ENCODE measurements at places on chromosomes 3 and 15.

DNA sequence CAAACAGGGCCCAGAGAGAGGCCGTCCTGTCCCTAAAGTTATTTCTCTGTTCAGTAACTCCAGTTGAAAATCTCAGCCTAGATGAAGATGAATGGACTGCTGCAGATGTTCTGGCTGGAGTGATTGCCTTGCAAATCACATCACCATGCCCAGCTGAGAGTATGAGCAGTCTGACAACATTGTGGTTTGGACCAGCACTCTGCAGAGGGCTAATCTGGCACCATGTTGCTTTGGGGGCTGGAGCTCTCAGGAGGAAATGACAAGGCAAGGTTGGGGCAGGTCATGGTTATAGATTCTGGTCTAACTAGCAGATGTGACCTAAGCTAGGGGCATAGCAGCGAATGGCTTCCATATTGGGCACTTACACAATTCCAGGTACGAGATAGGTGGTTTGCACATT is 314.2 kb downstream of the CLSTN2 start:
- no peak for DNase-seq

- no peak for DNase-seq
Measured at GRCh38 chr3:67109651-67110204, 111.6 kb downstream of the KBTBD8 start.

DNA sequence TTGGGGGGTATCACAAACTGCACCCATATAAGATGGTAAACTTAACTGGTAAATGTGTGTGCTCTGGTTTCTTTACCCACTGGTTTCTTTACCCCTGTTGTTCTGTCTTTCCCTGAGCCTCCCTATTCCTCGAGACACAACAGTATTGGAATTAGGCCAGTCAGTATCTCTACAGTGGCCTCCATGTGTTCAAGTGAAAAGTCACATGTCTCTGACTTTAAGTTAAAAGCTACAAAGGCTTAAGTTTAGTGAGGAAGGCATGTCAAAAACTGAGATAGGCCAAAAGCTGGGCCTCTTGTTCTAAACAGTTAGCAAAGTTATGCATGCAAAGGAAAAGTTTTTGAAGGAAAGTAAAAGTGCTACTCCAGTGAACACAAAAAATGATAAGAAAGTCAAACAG is 513.3 kb downstream of the ROBO2 start:
- no peak for DNase-seq

DNA sequence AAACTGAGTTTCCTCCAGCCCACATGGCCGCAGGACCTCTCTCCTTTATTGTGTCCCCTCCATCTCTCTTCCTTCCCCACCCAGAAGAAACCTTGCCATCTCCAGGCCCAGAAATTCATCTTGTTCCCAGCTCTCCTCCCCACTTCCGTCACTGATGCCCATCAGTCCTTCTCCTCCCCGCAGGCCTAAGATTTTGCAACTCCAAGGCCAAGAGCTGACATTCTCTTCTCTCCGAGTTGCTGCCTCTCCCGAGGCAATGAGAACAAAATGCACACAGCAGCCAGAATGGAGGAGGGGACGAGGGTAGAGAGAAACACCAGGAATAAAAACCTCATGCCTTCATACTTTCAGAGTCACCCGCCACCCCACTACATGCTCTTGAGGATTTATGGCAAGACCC is 526.5 kb upstream of the PROK2 start:
- DNase-seq: no peak

- peak; percentile 32 for DNase-seq
Measured at GRCh38 chr3:39637807-39638206, 170.3 kb downstream of the MOBP start.

DNA sequence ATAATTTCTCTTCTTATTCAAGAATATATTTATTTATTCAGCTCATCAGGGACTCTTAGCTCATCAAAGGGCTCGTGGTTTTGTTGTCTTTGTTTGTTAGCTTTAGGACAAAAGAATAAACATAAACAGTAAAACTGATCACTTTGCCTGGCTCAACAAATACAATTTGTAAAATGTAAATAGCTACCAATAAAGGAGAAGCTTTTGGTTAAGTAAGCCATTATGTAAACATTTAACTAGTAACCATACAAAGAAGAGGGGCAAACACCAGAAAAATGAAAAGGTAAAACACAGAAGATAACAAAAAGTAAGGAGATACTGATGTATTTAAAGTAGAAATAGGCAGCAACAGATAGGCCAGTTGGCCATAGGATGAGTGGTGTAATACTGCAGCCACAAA is 761.7 kb downstream of the ROBO1 start:
- no peak for DNase-seq

DNA sequence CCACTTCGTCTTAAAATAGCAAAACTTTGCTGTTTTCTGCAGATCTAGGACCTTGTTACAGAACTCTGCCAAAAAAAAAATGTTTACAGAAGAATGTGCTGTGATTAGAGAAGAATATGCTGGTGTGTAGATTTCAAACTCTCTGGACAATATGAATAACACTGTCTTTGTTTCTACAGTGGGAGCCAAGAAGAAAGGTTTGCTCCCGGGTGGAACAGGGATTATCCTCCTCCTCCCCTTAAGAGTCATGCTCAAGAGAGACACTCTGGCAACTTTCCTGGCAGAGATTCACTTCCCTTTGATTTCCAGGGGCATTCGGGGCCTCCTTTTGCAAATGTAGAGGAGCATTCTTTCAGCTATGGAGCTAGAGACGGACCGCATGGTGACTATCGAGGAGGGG is 27.3 kb downstream of the RBM6 start:
- no peak for DNase-seq

DNA sequence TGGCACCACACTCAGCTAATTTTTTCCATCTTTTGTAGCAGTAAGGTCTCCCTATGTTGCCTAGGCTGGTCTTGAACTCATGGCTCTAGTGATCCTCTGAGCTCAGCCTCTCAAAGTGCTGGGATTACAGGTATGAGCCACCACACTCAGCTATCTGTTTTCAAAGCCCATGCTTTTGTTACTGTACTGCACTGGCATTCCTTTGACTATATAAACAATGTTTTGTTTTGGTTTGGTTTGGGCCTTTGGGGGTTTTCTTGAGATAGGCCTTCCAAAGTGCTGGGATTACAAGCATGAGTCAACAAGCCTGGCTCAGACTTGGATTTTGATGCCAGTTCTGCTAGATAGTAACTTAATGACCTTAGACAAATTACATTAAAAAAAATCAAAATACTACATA is 89.7 kb upstream of the GK5 start:
- DNase-seq: no peak

DNA sequence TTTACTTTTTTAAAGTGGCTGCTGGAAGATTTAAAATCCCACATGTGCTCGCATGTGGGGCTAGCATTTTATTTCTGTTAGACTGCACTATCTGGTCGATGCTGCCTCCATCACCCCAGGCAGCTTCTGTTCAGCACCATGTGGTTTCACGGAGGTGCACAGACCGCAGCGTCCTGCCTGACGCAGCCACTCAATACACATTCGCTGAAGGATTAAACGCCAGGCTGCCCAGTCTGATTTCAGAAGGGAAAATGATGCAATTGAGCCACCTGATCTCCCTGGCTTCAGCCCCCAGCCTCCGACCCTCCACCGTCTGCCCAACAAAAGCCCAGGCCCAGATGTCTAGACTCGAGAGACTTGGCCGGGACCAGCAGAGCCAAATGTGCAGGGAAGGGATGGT is 84.5 kb downstream of the MEGF11 start:
- DNase-seq: no peak

DNA sequence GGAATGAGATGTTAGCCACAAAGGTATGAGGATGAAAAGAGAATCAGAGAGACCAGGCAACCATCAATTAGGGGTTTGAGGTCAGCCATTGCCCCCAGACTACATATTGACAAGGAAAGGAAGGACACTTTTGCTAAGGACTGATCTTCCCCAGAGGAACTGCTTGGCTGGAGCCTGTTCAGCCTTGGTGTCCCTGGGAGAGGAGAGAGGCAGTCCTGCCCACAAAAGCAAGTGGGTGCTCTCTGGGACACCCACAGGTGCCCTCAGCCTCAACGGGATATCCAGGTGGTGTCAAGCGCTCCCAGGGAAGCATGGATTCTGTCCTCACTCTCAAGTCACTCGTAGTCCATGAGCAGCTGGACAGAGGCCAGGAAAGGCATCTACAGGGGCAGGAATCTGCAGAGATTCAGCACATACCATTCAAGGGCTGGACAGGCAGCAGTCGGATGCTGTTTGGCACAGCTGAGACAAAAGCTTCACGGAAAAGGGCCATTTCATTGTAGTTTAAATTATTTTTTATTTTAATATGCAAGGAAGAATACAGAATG is 166.2 kb downstream of the UACA start:
- DNase-seq: no peak

GRCh38 chr15:72991026-72991425 is 61.2 kb upstream of the NEO1 start:
- DNase-seq: no peak

- no peak for DNase-seq
Measured at GRCh38 chr3:25503898-25504301, 75.8 kb downstream of the RARB start.

- no peak for DNase-seq
Measured at GRCh38 chr3:127056976-127057375, 74.1 kb downstream of the PLXNA1 start.

DNA sequence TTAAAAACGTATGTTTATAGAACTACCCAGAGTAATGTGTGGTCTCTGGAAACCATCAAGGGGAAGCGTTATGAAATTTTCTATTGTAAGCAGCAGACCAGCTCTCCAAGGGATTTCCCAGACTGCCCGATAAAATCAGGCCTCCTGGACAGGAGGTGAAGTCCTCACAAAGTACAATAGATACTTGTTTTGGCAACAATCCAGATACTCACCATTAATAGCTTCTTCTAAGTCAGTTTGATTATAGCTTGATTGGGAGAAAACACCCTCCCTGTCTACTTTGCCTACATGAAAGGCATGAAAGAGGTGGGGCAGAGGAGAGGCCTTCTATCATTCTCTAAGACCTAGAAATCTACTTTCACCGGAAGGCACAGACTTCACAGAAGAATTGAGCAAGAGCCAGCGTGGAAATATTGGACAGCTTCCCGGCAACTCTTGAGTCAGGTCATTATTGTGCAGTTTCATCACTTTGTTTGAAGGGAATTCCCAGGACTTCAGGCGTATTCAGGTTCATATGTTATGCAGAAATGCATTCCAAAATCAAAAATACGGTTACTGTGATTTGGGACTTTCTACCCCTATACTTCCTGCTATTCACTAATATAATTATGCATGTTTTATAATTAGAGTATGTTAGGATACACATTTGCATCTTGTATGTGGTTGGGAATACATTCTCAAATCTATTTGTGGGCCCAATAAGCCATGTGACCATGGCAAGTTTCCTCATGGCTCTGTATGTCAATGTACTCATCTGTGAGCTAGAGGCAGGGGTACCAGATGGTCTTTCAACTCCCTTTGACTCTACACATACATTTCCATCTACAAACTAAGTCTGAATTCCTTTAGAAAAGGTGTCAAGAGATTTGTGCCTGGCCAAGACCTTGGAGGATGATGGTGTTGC is 103.5 kb downstream of the CD47 start:
- no peak for DNase-seq

All from activated CD4-positive, alpha-beta T cell treated with anti-CD3 and anti-CD28 coated beads, Interleukin-2, Interleukin-4, amounts not matched to agents 100 ng/mL and 50 ng/mL, durations not matched to agents 16 hours and 8 hours (primary cell).